T-helper 2 cell treated with Interferon-gamma antibody and Interleukin-4, amounts not matched to agents 5 μg/mL and 100 μg/mL, for 36 hours (primary cell): ENCODE measurements at places on chromosomes 13 and 19.

GRCh38 chr19:44576843-44577565 lies 36.4 kb upstream of the IGSF23 start:
- no peak for DNase-seq

DNA sequence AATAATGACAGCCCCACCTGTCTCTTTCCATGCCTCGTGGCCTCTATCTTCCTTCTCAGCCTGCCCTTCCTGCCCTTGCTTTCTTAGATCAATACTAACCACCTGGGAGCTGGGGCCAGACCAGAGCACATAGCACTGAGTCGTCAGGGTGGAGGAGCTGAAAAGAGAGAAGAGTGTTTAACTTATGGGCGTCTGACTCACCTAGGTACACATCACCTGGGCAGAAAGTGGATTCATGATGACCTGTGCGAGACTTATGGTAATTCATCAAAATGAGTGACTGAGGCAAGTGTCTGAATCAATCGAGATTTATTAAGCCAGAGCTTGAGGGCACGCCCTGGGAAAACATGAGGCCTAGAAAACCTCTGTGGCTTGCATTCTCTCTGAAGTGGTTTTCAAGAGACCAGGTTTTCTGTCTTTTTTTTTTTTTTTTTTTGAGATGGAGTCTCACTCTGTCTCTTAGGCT lies 19.2 kb downstream of the CEACAM6 start:
- peak; percentile 10 for DNase-seq

DNA sequence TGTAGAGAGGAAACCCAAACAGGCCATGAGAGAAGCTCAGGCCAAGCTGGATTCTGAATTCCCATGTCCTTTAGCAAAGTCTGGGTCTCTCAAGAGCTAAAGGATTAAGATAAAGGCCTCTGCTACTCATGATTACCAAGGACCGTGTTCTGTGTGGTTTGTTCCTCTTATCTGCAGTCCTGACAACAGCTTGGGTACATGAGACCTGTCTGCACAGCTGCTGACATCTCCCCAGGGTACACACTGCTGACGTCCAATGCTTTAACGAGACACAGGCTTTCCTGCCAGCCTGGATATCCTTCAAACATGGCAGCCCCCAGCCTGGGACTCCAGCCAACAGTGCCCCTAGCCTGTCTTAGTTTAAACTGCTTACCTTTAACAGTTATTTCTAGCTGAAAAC lies 211.0 kb downstream of the SLC7A1 start:
- no peak for DNase-seq

GRCh38 chr13:30159446-30159839 lies 147.9 kb downstream of the KATNAL1 start:
- peak; percentile 71 for DNase-seq

- DNase-seq: no peak
These were observed 3.1 kb downstream of the NXNL1 start for GRCh38 chr19:17457616-17458015.

DNA sequence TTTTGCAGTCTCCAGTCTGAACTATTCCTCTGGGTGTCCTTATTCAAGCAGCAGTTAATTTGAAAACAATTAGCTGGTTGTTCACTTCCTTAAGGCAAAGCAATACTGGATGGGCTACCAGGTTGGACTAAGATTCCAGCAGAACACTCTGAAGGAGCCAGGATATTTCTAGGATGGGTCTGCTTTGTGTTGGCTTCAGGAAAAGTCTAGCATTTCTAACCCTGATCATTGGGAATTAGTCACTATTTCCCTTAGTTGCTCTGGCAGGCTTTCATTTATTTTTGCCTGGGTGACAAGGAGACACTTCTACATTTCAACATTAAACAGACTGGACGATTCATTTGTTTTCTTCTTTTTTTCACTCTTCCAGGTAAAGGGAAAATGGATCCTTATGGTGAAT lies 228.4 kb downstream of the ENOX1 start:
- DNase-seq: no peak

- no peak for DNase-seq
These were observed 1.3 kb upstream of the PVR start for GRCh38 chr19:44642377-44642776.

GRCh38 chr13:87393358-87393757 lies 277.8 kb upstream of the SLITRK5 start:
- DNase-seq: no peak

GRCh38 chr19:41367848-41368301 lies 3.9 kb upstream of the B9D2 start:
- DNase-seq: no peak

DNA sequence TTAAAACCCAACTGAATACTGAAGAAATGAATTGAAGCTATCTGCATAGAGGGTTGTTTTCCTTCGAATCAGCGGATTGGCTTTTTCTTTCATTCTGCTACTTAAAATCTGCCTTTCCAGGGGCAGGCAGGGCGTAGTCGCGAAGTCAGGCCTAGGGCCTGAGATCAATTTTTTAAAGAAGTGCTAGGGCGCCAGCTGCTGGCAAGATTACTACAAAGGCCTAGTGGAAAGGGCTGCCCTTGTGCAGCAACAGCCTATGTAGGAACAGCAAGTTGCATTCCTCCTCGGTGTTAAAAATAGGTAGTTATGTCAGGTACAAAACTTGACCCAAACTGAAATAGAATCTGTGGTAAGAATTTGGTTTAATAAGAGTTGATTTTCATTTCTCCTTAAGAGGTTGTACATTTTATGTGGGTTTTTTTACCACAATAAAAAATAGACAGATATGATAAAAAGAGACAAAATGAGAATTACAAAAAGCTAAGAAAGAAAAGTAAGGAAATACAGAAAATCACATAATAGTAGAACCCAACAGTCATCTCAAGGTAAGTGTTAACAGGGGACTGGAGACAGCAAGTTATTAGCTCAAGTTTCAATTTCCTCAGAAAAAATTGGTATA lies 9.5 kb upstream of the URAD start:
- no peak for DNase-seq

DNA sequence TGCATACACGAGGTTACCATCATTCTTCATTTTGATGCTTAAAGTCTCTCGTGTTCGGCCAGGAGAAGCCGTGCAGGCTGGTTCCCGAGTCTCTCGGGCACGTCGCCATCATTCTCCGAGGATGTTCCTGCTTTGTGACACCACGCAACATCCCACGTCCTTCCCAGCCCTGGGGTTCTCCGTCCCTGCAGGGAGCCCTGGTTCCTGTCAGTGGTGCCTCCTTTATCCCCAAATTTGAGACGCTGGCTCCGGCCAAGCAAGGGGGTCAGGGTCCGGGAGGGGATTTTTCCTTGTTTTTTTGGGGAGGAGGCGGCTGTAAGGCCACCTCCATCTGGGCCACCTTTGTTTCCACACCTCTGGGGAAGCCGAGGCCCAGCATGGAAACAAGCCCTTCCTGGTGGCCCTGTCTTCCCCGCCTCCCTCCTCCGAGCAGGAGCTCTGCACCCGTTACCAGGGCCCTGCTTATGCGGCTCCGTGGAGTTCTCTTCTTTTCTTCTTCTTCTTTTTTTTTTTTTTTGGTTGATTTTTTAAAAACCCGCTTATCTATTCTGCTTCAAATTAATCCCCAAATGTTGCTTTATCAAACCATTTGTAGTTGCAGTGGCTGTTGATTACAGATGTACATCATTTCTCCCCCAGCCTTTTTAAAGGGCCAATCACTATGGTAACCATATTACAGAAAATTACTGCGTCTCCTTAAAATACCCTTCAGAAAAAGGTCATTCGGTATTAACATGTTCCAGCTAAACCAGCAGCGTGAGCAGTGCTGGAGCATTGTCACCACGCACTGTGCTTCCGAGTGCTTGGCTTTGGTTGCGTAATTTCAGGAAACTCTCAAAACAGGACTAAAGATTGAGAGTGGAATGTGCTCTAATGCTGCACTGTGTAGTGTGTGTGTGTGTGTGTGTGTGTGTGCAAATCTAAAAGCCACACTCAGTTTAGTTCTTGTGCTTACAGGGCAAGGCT lies 50.4 kb downstream of the TEX29 start:
- DNase-seq: no peak

DNA sequence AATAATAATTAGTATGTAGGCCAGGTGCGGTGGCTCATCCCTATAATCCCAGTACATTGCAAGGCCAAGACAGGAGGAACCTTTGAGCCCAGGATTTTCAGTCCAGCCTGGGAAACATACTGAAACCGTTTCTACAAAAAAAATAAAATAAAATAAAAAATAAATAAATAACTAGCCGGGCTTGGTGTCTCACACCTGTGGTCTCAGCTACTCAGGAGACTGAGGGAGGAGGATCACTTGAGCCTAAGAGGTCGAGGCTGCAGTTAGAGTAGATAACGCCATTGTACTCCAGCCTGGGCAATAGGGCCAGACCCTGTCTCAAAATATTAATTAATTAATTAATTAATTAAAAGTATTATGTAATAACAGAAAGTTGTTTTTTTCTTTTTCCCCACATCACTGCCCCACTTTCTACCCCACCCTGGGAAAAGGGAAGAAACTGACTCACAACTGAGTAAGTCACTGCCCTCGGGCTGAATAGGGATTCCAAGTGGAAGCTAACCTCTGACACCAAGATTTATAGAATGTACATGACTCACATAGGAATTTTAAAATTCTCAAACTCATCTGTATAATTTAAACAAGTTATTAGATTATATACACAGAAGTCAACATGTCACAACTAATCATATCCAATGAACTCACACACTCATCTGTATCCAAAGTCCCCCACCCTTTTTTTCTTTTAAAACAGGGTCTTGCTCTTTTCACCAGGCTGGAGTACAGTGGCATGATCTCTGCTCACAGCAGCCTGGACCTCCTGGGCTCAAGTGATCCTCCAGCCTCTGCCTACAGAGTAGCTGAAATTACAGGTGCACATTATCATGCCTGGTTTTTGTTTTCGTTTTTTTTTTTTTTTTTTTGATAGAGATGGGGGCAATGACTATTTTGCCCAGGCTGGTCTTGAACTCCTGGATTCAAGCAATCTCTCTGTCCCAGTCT lies 12.5 kb downstream of the ZNF611 start:
- no peak for DNase-seq

DNA sequence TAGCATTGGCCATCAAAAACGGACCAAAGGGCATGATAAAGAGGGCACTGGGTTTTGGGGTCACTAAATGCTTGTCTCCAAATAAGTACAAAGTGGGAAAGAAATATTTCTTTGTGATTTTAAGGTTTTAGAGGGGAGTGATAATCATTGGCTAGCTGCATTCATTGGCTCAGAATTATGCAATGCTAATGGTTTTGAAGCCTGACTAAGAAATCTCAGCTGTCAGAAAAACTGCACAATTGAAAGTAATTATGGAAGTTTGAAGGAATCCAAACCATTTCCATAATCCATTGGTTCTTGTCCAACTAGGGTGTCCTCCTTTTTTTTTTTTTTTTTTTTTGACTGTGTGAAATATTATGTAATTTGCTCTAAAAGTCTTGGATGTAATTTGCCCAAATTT lies 88.2 kb upstream of the ARGLU1 start:
- no peak for DNase-seq

DNA sequence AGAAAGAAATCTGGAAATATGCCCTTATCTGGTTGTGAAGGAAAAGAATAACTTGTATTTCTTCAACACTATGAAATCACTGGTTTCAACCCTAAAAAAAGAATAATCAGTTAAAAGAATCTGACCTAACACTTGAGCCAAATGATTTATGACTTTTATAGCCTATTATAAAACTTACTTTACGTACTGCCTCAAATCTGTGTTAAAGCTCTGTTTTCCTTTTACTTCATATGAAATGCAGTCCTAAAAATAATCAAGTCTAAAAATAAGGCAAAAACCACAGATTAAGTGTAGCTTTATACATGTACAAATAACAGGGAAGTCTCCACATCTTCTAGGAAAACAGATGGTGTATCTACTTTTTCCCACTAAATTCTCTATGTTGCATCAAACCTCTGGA lies 101.3 kb downstream of the VWA8 start:
- no peak for DNase-seq

DNA sequence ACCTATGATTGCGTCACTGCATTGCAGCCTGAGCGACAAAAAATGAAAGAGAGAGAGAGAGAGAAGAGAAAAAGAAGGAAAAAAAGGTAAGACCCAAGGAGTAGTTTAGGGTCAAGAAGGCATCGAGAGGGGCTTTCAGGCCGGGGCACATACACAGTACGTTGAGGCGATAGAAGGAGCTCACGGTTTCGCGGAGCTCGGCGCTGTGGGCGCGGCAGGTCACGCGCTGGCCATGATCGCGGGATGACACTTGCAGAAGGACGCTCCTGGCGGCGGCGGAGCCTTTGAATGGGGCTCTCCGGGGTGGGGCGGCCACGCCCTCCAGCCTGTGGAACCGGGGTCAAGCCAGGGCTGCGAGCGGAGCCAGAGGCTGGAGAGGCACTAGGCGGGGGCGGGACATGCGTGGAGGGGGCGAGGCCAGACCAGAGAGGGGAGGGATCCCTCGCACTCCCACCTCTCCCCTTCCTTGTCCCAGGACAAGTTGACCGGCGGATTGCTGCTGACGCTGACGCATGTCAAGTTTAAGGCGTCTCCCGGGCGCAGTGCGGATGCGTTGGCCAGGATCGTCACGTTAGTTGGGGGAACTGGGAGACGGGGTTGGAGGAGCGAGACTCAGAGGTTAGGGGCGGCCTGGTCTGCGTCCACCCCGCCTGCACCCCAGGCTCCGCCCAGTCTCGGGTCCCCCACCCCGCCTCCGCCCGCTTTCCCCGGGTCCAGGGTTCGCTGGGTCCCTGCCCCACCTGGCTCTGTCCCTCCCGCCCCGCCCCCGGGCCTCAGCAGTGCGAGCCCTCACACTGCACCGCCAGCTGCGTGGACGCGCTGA lies 6.9 kb downstream of the NPHS1 start:
- no peak for DNase-seq

DNA sequence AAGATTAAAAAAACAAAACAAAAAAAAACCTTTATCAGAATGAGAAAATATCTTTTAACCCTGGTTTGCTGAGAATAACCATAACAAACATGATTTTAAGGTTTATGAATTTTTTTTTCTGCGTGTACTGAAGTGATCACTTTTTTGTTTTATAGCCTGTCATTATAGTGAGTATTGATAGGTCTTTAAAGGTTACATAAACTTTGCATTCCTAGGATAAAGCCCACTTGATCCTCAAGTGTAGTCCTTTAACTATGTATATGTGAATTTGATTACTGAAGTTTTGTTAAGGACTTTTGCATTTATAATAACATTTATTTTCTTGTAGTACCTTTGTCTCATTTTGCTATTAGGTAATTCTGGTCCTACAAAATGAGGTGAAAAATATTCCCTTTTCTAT lies 709.8 kb upstream of the PCDH20 start:
- DNase-seq: no peak

- no peak for DNase-seq
These were observed 16.6 kb upstream of the GATAD2A start for GRCh38 chr19:19388568-19389555.

GRCh38 chr19:33630880-33631608 lies 9.3 kb downstream of the CHST8 start:
- no peak for DNase-seq
